ENCODE measurements at places on chromosomes 4 and X.

DNA sequence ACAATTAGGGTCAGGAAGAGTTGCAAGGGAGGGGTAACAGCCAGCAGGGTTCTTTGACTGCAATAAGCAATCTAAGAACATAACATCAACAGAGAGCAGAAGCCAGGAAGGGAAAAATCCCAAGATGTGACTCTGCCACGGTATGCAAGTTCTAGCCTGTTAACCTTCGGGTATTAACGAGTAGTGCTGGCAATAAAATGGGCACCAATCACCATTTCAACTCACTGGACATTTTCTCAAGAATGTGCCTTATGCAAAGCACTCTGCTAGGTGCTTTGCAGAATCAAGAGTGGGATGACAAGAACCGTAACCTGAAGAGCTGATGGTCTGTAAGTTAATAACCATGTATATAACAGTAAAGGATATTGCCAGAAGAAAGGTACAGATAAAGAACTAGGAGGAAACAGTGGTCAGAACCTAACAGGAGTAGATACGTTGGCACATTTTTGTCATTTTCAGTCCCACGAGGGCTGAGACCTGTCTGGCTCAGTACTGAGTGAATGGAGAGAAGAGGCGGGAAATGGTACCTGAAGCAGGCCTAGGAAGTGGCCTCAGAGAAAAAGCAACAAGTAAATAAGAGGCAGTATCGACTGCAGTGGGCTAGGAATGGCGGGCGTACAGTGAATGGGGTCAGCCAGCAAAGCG is 2.7 kb downstream of the ELOVL6 start:
- DNase-seq, result peak; percentile 83

DNA sequence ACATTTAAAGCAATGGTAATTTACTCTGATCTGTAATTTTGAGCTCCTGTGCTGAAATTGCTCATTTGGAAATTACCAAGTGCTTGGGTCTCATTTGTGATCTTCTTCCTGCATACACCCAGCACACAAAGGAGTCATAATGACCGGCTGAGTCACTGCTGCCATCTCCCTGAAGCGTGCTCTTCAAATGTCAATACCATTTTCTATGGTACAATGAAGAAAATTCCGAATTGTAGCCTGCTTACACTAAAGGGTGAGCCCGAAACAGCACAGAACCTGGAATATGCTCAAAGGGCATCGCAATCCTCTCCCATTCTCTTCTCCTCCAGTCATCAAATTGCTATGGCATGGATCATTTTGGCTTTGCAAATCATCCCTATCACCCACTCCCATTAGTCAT is 140.5 kb downstream of the GRIA3 start:
- no peak for DNase-seq

GRCh38 chrX:49308604-49309269 is 5.3 kb downstream of the GAGE10 start:
- peak; percentile 4 for DNase-seq

- peak; percentile 6 for DNase-seq
Measured at GRCh38 chr4:141871086-141871770, 234.8 kb downstream of the IL15 start.

- no peak for DNase-seq
Measured at GRCh38 chrX:17553961-17554482, 179.0 kb downstream of the NHS start.

DNA sequence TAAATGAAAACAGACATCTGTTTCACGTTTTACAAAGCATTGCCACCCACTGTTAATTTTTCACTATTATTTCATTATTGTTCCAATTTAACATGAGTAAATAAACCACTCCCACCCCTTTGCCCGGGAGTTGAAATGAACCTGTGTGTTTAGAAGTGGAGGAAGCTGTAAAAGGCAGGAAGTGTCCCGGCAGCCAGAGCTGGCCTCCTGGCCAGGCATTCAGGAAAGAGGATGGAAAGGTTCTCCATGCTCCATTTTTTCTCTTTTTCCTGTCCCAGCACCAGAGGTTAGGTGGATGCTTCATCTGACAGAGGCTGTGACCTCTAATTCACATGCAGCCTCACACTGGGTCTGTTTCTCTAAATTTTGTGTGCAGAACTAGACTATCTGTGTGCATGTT is 55.5 kb upstream of the LNX1 start:
- DNase-seq, result no peak

- DNase-seq, result no peak
Measured at GRCh38 chr4:37951461-37952352, 8.5 kb upstream of the PTTG2 start.

- DNase-seq, result no peak
Measured at GRCh38 chr4:58063404-58064160, 953.4 kb upstream of the IGFBP7 start.

DNA sequence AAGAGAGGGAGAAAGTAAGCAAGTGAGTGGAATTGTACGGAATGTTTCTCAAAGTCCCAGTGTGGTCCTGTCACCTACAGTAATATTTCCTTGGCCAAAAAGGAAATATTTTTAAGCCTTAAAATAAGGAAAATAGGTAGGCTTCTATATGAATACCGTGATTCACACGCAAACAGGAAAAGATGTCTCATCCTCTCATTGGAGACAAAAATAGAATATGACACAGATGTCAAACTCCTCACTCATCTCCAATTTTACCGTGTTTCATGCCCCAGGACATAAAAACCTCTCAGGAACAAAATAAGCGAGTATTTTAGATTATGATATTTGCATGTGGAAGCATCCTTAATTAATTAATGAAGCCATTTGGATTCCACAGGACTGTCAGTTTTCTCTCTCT is 1269.5 kb downstream of the RAPGEF2 start:
- no peak for DNase-seq

DNA sequence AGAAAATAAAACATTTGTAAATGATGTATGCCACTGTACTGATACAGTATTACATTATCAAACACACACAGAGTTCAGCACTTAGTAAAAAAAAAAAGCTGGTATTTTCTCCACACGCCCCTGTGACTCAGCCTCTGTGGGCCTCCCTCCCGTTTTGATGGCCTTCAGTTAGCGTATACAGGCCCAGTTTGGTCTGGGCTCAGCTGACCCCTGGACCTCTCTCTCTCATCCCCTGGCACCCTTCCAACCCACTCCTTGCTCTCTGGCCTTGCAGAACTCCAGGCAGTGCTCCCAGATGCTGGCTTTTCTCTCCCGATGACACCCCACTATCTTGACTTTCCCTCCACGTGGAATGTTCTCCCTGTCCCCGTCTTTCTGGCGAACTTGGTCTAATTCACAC is 89.0 kb upstream of the LIMCH1 start:
- DNase-seq, result no peak

GRCh38 chr4:89486042-89486441 is 178.4 kb upstream of the GPRIN3 start:
- DNase-seq, result peak; percentile 19

DNA sequence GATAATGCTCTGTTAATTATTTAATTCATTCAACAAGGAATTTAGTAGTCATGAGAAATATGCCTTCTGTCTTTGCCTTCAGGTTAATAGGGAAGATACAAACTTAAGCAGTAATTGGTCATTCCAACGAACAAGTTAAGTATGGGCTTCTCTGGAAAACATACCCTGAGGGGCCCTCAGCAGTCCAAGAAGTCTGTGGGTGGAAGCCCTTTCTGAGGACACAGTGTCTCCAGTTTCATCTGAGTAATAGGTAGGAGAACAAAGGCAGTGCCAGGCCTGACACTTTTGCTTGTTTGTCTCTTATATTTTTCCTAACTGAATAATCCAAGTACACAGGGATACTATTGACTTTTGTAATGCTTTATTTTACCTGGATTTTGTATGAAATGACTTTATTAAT is 262.5 kb downstream of the FBXW7 start:
- DNase-seq, result peak; percentile 73

DNA sequence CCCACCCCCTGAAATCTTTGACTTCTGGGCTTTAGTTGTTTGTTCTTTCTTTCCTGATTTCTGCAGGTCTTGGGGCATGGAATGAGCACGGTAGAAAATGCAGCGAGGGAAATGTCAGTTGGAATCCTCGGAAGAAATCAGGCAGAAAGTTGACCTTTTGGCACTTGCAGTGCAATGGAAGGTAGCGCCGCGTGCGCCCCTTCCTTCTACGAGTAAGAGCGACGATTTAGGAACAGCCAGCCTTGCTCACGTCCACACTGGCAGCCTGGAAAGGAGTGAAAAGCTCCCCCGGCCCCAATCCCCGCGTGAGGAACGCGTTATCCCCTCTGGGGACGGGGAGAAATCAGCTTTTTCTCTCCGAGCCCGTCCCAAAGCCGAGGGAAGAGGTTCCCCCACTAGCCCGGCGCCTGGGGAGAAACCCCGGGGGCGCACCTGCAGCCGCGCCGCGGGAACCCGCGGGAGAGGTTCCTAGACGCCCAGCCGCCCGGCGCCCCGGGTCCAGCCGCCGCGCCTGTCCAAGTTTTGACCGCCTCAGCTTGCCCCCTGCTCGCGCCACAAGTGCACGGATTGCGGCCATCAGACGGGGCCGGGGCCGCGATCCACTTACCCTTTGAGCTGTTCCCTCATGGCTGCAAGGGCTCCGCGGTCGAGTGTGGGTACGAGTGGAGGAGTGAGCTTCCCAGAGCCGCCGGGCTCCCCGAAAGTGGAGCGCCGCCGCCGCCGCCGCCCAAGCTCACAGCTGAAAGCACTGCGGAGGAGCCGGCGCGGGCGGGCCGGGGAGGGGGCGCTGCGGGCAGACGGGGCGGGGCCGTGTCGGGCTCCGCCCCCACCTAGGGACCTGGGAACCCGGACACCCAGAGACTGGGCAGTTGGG is 194.6 kb upstream of the FTHL17 start:
- DNase-seq, result peak; percentile 43

DNA sequence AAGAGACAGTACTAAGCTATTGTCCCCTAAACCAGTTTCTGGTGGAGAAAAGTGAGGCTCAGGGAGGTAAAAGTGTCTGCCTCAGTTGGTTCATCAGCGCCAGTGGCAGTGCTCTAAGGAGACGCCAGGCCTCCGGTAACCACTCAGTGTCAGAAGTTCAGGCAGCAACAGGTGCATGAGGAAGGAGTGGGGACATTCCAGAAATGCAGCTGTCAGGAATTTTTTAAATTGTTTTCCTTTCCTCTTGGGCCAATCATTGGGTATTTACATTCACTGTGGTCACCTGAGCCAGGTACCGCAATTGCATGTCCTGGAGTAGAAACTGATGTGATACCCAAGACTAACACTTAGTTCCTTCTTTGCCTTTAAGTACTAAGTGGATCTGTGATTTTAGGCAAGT is 40.2 kb upstream of the HS3ST1 start:
- no peak for DNase-seq

DNA sequence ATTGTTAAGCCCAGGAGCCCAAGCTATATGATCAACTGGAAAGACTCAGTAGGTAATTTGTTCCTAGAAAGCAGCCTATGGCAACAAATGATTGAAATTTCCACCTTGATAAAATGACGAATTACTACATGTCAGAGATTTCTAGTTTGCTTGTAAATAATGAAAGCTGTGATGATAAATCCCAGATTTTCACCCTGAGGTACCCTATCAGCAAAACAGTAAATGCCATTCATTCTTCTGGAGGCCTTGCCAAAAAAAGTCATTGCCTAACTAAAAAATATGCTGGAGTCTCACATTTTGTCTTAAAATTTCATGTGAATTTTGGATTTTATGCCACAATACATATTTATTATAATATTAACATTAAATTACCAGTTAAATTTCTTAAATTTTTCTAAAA is 71.3 kb downstream of the PPEF2 start:
- no peak for DNase-seq

DNA sequence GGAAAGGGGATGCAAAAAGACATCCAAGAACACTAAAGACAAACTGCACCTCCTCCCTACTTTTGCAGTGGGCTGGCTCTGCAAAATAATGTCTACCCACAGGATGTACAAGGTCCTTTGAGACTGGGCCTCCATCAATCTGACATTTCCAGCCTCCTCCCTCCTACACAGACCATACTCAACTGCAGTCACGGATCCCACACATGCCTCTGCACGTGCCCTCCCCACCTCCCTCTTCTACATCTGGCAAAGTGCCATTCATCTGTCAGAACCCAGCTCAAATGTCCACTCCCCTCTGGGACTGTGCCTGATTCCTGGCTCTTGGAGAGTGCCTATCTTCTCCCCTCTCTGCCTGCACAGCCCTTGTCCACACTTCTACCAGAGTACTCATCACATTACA is 50.3 kb downstream of the CHRDL1 start:
- no peak for DNase-seq

GRCh38 chr4:163702736-163703135 is 208.2 kb downstream of the TMA16 start:
- DNase-seq, result no peak

GRCh38 chr4:147731580-147732517 is at the start of gene ARHGAP10:
Gene ARHGAP10, plus strand, starts transcription at chr4:147732088. Its CDS starts 214 bp downstream, at chr4:147732302.
- DNase-seq, result peak; percentile 82

DNA sequence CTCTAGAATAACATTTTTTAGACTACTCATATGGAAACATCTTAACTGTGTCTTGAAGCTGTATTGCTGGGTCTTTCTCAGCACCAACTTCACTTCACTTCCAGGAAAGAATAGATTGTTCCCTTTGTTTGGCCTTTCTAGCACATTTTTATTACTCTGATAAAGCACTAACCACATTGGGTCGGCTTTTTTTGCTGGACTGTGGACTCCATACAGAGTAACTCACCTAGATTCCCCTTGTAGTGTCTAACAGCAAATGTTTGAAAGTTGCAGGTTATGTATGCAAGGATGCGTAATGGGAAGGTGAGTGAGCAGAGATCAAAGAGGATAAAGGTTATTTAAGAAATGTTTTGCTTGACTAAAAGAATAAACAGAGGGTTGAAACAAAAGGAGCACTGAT is 101.2 kb downstream of the MMRN1 start:
- no peak for DNase-seq

DNA sequence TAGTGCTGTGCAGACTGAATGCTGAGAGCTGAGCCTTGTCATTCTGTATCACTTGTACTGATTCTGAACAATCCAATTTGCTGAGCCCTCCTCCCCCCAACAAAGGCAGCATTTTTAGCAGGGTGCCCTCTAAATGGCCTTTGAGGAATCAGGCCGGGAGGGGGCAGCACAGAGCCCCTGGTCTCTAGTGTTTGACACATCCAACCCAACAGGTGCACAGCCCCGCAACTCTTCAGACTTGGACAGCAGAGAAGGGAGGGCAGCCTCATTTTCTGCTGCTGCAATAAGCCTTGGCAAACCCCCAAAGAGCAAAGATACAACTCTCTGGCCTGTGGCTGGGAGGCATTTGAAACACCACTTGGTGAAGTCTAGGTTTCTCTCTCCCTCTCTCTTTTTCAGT is 3.4 kb downstream of the ATP1B4 start:
- DNase-seq, result no peak

- no peak for DNase-seq
Measured at GRCh38 chr4:184722798-184723197, 11.1 kb downstream of the CENPU start.

- DNase-seq, result peak; percentile 12
Measured at GRCh38 chrX:123171781-123172180, 12.3 kb upstream of the GRIA3 start.

GRCh38 chr4:166518315-166518714 is 645.3 kb downstream of the TLL1 start:
- DNase-seq, result no peak

DNA sequence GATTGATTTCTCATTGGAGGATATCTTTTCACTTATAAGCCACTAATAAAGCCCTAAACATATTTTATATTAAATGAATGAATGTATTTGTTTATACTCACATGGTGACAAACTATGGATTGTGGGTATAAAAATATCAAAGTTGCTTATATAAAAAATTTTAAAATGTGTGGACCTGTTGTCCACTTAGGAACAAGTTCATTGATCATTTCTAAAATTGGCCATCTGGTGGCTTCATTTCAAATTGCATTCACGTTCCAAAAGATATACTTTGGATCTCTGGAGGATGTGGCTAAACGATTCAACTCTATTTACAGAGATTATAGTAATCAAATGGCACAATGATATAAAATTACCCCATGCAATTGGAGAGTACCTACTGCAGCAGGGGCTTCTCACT is 32.5 kb downstream of the FSTL5 start:
- peak; percentile 2 for DNase-seq
